ENCODE measurements at places on chromosomes 1 and 21.

- DNase-seq: no peak
Measured at GRCh38 chr1:68347415-68347814, 102.3 kb downstream of the RPE65 start.

GRCh38 chr1:47003896-47004403, 19.5 kb upstream of the CYP4X1 start:
- DNase-seq: no peak

DNA sequence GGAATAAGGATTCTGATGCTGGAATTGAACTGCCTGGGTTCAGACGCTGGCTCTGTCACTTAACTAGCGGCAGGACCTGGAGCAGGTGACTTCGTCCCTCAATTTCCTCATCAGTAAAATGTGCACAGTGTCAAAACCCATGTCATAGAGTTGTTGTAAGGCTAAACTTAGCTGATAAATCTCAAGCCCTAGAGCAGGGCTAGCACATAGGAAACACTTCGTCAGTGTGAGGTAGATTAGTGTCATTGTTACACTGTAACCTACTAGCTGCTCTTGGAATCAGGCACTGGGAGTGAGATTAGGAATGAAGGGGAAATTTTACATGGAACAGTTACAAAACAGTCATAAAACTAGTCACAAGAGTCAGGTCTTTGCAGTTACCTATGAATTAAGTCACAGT, 56.1 kb upstream of the ANGPTL1 start:
- DNase-seq: no peak

DNA sequence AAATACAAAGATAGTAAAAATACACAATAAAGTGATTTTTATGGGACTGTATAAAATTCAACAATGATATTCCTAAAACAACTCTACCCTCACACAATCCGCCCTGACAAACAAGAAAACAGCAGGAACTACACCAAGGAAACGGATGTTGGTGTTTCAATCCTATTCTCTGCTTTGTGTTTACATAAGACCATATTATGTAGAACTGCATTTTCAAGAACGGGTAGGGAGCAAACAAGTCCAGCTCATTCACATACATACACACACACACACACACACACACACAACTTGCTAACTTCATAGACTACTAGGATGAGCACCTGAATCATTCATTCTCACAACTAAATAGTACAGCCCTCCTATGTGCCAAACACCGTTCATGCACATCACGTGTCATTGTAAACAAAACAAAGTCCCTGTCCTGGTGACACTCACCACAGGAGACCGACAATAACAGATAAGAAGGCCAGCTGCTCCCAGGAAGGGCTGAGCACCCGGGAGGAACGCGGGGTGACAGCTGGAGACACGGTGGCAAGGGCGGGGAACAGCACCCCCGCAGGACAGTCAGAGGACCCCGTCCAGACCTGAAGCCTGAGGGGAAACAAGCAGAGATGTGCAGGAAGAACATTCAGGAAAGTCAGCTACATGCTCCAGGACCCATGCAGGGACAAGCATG, 43.0 kb downstream of the NPHP4 start:
- no peak for DNase-seq

Measured in A172 (cell line).